ENCODE measurements at places on chromosomes 5 and 9.

DNA sequence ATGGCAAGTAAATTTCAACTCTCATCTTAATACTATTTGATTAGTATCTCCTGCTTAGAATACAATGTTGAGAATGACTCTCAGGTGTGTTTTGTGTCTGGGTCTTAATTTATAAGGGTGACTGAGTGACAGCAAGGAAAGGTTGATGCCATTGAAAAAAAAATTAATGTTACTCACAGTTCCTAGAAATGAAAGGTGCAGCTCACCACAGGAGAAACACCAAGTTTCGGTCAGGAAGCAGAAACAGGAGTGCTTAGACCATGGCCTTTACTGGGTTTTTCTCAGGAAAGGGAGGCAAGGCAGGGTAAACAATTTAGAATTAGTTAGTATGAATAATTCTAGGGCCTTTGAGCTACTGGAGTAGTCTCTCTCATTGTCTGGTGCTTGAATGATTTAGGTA, 159.2 kb upstream of the C9orf72 start:
- DNase-seq = no peak

DNA sequence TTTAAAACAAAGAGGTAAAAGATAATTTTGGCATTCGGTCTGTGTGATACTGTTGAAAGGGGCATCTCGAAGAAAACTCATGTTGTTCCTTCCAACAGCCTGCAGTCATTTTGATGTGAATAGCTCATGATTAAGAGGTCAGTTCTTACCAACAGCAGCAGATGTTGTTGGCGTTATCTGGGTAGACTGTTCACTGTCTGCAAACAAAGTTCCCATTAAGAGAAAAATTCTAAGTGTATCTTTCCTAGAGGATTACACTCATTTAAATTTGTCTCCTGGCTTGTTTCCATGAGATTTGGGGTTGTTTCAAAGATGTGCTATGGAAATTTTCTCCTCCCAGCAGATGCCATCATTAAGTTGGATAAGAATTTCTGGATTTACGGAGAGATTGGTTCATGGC, 138.2 kb upstream of the RORB start:
- DNase-seq = no peak

DNA sequence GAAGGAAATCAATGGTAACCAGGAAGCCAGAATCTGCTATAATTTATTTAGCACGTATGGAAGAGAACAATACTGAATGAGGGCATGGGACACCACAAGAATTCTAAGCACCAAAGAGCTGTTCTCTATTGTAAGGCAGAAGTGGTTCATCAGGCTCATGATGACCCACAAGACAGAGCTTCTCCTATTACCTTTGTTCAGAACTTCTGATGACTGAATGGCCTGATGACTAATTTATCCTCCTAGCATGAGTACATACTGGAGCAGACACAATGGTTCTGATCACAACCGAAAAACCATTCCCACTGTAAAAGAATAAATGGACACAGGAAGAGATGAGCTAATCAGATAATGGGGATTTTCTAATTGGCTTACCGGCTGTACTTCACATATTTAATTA, 329.8 kb upstream of the PDE4D start:
- DNase-seq = no peak

DNA sequence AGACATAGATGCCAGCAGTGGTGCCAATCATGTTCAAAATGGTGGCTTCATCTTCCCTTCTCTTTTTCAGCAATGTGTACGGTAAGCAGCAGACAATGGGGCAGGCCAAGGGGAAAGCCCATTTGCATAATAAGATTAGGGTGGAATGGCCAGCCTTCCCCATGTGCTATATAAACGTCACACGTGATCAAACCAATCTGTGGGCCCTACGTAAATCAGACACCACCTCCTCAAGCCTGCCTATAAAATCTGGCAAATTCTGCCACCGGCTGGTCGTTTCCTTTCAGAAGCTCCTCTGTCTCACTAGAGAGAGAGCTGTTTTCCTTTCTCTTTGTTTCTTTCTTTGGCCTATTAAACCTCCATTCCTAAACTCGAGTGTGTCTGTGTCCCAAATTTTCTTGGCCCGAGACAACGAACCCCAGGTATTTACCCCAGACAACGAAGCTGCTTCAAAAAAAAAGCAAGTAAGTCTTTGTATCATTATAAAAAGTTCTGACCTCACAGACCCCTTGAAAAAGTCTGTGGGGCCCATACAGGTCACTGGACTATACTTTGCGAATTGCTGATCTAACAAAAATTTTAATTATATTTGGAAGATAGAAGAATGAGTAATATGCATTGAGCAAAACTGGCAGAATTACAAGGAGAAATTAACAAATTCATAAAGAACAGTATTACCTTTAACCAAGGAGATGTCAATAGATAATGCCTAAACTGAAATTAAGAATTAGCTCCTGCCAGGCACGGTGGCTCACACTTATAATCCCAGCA, 15.2 kb downstream of the ZBTB5 start:
- no peak for DNase-seq

- DNase-seq = no peak
Measured at GRCh38 chr5:10827571-10827970, 66.5 kb upstream of the DAP start.

DNA sequence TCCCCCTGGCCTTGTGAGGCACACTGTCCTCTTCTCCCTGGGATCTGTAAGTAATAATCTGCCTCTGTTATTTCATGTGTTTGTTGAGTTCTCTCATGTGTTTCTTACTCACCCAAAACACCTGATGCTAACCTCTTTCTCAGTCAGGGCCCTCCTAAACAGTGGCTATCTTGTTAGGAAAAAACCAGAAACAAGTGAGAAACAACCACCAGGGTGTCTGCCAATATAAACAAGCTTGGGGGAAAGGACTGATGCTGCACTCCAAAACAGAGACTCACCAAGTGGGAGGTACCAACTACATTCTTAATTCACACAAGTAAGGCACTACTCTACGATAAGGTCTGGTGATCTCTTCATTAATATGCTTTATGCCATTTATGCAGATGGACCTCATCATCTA, 564.4 kb downstream of the SEMA5A start:
- DNase-seq = no peak

DNA sequence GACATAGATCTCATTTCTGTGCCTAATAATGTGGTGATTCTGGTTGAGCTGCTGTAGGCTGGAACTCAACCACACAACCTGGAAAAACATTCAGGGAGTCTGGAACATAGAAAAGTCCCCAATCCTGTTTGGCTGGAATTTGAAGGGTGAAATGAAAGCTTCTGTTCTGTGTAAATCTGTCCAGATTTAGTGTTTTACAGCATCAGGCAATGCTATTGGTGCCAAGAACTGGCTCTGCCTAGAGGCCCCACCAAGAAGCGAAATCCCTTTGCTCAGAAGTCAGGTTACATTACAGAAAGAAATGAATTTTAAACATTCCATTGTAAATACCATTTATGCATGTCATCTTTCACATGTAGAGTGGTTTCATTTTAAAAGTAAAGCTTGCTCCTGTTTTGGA, 56.3 kb downstream of the TMEM174 start:
- no peak for DNase-seq

DNA sequence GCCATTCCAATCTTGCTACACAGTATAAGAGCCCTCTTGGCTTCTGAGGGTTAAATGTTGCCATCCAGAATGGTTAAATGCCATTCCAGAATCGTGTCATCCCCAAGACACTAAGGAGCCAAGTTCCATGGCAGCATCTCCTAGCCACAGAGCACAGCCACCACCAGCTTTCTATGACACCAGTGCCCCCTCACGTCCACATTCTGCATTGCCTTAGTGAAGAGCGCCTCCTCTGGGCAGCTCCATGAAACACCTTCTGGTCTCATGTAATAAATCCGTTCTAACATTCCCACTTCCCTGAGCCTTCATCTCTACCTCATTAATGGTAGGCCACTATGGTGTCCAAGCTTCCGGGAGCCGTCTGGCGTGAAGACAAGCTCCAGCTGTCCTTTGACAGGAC, 12.4 kb downstream of the CBY3 start:
- DNase-seq = no peak

DNA sequence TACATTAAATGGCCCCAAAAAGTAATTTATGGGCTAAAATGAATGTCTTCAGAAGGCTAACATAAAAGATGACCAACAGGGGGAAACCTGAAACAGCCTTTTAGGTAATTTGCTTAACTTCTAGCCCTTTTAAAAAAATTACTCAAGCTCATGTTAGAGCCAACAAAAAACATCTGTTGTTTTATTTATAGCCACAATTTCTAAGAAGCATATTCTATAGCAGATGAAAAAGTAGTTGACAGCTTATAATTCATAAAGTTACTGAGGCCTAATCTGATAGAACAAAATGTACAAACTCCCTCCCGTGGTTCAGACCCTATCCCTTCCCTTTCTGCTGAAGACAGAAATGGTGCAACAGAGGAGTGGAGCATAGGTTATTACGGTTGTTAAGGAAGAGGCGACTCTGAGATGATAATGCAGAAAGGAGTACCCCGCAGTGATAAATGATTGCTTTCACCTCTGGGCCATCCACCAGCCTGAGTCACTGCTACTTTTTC, 46.1 kb downstream of the PIK3R1 start:
- no peak for DNase-seq

DNA sequence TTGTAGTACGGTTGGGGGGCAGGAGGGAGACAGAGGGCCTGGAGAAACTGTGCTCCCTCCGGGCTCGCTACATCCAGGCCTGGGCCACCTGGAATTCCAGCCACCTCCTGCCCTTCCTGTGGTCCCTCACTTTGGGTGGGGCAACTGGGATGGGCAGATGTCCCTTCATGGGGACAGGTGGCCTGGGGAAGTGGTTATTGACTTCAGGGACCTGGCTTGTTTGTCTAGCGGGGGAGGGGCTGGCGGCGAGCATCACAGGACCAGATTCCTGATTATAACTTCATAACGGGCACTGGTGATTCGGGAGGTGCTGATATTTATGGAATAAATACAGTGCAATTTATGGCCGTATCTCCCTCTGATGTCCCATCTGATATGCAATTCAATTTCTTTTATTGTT, 20.1 kb upstream of the LAMC3 start:
- DNase-seq = no peak

DNA sequence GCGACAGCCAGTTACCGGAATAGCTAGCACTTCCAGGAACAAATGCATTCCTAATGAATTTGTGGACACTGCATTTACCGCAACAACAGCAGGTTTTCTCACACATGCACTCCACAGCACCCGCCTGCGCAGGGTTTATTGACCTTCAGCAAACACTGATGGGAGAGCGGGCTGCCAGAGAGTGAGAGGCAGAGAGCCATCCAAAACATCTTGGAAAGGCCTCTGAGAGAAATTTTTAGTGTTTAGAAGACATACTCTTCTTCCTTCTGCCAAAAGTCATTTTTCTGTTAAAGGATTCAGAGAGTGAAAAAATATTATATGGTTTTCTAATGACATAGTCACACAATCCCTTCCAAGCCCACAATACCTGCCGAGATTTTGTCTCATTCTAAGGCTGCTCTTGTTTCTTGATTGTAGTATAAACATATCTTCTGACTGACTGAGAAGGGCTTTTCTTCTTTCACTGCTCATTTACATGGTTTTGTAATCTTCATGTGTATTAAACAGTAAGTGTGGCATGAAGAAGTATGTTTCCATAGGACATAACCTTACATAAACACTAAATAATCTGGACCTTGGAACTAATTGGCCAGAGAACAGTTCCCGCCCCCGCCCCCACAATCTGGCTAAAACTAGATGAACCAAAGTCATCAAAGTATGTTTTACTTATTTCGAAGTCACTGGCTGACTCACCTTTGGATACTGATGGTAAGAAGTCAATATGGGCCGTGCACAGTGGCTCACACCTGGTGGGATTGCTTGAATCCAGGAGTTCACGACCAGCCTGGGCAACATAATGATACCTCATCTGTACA, 432.5 kb upstream of the MEF2C start:
- peak; percentile 33 for DNase-seq

DNA sequence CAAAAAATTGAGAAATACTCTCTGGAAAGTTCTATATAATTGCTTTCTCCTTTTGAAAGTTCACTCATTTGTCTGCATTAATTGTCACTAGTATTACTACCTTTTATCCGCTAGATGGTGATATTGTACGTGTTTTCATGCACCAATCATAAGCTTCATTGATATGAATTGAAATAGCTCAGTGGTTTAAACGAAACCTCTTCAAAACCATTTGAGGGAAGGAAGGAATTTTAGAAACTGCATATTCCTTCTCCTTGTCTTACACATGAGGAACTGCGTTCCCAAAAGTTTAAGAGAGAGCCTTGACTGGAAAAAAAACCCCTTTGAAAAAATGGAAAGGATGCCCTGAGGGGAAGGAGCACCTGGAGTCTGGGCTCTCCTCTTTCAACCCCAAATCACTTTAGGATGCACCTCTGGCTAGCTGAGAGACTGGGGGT, 98.6 kb downstream of the YTHDC2 start:
- peak; percentile 24 for DNase-seq

GRCh38 chr5:122390694-122391093, 78.7 kb downstream of the SNCAIP start:
- DNase-seq = no peak

DNA sequence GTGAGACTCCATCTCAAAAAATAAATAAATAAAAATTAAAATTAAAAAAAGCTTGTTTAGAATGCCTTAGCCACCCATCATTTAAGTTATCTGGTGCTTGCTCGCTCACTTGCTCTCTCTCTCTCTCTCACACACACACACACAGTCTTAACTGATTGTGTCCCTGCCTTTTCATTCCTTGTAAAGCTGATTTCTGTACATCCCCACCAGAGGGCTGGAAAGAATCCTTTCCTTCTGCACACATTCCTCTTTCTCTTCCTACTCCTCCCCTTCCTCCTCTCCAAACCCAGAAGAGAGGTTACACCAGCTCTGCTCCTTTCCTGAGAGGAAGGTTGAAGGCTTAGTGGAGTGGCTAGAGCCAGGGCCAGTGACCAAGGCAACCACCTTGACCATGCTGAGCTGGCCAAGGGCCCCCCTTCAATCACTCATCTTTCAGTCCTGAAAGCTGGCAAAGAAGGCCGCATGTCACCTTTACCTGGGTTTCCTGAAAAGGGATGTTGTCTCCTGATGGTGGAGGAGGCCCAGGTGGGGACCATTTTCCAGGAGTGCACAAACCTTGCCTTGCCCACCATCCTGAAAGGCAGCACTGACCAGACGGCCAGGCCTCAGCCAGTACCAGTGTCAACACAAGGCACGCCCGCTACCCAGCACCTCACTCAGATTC, 25.6 kb downstream of the STK10 start:
- DNase-seq = peak; percentile 39

DNA sequence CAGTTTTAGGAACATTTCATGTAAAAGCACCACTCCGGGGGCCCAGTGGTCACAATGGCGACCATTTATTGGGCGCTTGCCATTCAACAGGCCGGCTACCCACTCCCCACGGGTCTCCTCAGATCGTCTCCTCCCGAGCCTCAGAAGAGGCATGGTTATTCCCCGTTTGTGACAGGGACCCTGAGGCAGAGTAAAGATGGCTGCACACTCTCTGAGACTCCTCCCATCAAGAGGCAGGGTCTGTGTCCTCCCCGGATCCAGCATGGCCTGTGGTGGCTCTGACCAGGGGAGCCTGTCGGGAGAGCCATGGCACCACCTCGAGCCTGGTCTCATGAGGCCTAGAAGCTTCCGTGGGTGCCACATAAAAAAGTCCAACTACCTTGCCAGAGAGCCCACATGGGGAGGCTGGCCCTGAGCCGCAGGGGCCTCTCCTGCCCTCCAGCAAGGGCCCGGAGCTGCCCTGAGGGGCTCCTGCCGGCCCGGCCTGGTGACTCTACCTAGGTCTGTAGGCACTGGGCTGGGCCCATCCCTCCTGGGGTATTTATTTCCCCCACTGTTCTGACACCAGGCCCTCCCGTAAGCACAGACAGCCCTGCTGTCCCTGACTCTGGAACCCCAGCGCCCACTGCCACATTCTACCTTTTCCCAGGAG, 90.8 kb downstream of the VAV2 start:
- no peak for DNase-seq

GRCh38 chr5:122516432-122516743, 204.4 kb downstream of the SNCAIP start:
- DNase-seq = no peak

Measured in left lung (tissue), 14 donors.